Panc1 (cell line): ENCODE measurements at places on chromosomes 2 and 18.

- no peak for DNase-seq
These were observed 16.4 kb upstream of the CYS1 start for GRCh38 chr2:10096641-10097040.

- no peak for DNase-seq
These were observed 172.9 kb upstream of the SETBP1 start for GRCh38 chr18:44507729-44508325.

GRCh38 chr2:10448576-10449485, 704 bp upstream of the ODC1 start:
- no peak for DNase-seq

GRCh38 chr2:75173740-75174139, 25.6 kb downstream of the TACR1 start:
- no peak for DNase-seq

DNA sequence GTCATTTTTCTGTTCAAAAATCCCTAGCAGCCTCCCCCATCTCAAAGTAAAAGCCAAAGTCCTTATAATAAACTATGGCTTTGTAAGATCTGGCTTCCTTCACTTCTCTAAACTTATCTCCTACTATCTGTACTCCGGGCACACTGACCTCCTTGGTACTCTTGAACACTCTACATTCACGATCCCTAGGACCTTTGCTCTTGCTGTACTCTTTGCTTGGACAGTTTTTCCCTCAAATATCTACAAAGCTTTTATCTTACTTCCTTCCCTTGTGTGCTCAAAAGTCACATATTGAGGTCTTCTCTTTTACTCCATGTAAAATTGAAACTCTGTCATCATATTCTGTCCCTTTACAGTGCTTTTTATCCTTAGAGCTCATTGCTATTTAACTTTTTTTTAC, 616.6 kb downstream of the IRS1 start:
- no peak for DNase-seq

- no peak for DNase-seq
These were observed 73.9 kb upstream of the TAF1B start for GRCh38 chr2:9769171-9770005.

- no peak for DNase-seq
These were observed 1.2 kb downstream of the NEMP2 start for GRCh38 chr2:190533175-190533967.

GRCh38 chr2:179332903-179333302, 68.3 kb upstream of the SESTD1 start:
- DNase-seq, result no peak

DNA sequence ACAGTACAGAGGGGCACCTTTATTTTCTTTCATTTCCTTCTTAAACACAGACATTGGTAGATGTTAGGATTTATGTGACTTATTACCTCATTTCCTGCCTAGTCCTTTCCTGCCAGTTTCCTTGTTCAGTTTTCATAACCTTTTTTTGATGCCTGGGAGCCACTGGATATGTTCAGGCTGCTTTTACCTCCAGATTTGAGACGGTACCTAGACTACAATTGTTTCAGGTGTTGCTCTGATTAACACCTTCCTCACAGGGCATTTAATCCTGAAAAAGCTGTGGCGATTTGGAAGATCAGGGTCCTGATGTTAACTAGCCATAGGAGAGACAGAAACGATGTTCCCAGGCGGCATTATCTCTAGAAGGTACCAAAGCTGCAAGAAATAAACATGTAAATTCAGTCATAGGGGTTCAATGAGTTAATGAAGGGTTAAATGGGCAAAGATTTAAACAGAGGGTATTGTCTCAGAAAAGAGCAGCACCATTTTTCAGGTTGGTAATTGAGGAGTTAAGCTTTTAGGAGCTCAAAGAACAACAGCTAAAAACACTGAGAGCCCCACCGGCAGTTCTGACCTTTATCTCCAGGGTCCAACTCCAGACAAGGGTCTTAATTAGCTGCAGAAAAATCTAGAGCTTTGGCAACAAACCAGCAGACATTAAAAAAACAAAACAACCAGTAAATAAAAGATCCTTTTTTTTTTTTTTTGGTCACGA, 93.3 kb downstream of the HRH4 start:
- DNase-seq, result no peak
